Ovary (tissue), 10 donors: ENCODE measurements at places on chromosomes 6 and 20. TPM values are rescaled to one million over a fixed set of nuclear protein-coding genes. Genes with fewer than 3 reads are reported as not detected.

SLC22A3 gene
- 34.6 TPM for polyA plus RNA-seq

AGER gene
- 5.1 TPM for polyA plus RNA-seq

PPP1R16B gene
- polyA plus RNA-seq = 11.2 TPM

ME1 gene
- 17.0 TPM for polyA plus RNA-seq

XKR7 gene
- not detected for polyA plus RNA-seq
